Subcutaneous adipose tissue (tissue), 4 donors: ENCODE measurements at places on chromosomes 4 and X. TPM values are rescaled to one million over a fixed set of nuclear protein-coding genes. Genes with fewer than 3 reads are reported as not detected.

The GAGE12C gene
- not detected for total RNA-seq

The POU4F2 gene
- not detected for total RNA-seq

The BGN gene
- total RNA-seq, result 18.7 TPM

The GAGE12H gene
- not detected for total RNA-seq

The RRH gene
- total RNA-seq, result 0.65 TPM

The GPR143 gene
- not detected for total RNA-seq

The ARMCX2 gene
- 8.8 TPM for total RNA-seq
